Vagina (tissue), 2 donors: ENCODE measurements at places on chromosomes 5 and 9. TPM values are rescaled to one million over a fixed set of nuclear protein-coding genes. Genes with fewer than 3 reads are reported as not detected.
A peak's percentile ranks its signal among the peaks of the same experiment; 100 is the strongest.

DNA sequence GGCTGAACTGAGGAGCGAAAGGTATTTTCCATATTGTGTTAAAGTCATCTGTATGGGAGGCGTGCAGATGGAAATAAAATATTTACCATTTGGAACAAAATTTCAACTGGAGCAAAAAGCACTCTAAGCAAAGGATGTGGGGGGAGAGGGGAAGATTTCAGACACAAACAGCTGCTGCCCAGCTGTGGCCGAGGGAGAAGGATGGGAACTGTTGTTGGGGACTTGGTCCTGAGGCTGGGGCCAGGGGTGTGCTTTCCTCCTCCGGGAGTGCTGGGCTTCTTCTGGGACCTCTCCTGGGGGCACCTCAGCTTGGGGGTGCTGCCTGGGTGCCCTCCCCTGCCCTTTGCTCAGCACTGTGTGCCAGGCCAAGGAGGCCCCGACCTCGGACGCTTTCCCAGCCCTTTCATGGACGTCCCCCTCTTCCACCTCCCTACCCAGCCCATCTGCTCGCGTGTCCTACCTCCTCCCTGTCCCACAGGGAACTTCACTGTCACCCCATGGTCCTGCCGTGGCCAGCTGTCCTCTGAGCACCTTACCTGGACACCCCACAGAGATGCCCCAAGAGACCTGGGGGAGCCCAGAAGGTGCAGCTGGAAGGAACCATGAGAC lies 101.9 kb upstream of the COL5A1 start:
- H3K4me3 ChIP-seq = no peak overlapping the region
- H3K27me3 ChIP-seq = no peaks in the 10 kb centered on the region
- H3K4me1 ChIP-seq = peaks cover 57% of the 10 kb centered on the region
- no peaks in the 10 kb centered on the region for H3K36me3 ChIP-seq
- peak overlapping the region; percentile 82 for H3K27ac ChIP-seq

DNA sequence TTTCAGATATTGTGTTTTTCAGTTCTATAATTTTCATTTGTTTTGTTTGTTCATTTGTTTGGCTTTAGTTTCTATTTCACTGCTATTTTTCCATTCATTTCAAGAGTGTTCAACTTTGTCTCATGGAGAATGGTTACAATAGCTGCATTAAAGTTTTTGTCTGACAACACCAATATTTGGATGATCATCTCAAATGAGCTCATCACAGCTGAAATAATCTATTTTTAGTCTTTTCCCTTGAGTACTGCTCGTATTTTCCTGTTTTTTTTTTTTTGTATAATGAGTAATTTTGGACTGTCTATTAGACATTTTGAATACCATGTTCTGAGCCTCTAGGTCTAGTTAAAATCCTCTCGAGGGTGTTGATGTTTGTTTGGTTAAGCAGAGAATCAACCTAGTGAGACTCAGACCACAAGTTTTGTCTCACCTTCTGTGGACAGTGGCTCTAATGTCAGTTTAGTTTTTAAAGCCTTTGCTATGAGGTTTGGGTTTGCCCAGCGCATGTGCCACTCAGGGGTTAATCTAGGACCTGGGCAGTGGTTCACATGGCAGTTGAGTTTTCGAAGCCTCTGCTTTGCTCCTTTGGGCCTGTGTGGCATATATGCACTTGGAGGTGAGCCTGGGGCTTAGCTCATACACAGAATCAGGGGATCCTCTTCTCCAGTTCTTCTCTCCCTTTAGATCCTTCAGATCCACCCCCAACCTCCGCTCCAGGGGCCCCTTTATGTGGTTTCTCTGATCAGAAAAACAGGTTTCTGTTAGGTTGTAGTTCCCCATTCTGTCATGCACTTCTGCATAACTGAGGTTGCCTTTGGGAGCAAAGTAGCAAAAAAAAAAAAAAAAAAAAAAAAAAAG lies 79.8 kb downstream of the ARSB start:
- no peaks in the 10 kb centered on the region for H3K36me3 ChIP-seq
- no peak for DNase-seq
- no peaks in the 10 kb centered on the region for H3K27me3 ChIP-seq
- no peak overlapping the region for H3K27ac ChIP-seq

GRCh38 chr5:120354126-120354525 lies 110.0 kb upstream of the PRR16 start:
- H3K4me1 ChIP-seq = no peaks in the 10 kb centered on the region
- H3K4me3 ChIP-seq = no peak overlapping the region
- no peaks in the 10 kb centered on the region for H3K27me3 ChIP-seq
- no peaks in the 10 kb centered on the region for H3K36me3 ChIP-seq
- DNase-seq = no peak

DNA sequence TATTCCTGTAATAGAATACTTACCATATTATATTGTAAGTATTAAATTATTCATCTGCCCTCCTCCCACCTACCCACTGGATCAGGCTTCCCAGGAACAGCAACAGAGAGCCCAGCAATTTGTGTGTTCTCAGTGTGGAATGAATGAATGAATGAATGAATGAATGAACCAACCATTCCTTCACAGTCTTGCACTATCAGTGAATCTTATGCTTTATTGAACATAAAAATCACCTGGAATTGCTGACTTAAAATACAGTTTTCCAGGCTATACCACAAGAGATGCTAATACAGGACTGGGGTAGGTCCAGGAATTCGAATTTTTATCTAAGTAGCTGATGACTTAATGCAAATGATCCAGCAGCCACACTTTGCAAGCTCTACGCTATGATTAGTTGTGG lies 51.6 kb downstream of the DOCK8 start:
- no peak overlapping the region for H3K4me3 ChIP-seq
- no peaks in the 10 kb centered on the region for H3K4me1 ChIP-seq
- H3K27ac ChIP-seq = no peak overlapping the region

GRCh38 chr5:110477911-110478310 lies 248.6 kb downstream of the TMEM232 start:
- H3K27ac ChIP-seq = no peak overlapping the region
- H3K4me1 ChIP-seq = no peaks in the 10 kb centered on the region
- DNase-seq = no peak
- H3K27me3 ChIP-seq = no peaks in the 10 kb centered on the region

SEPTIN8 gene
- 52.8 TPM for total RNA-seq

MARVELD2 gene
- total RNA-seq = 6.4 TPM

GRCh38 chr5:68460147-68460798 lies 244.7 kb downstream of the PIK3R1 start:
- no peak overlapping the region for H3K4me3 ChIP-seq
- no peak for DNase-seq
- no peak overlapping the region for H3K27ac ChIP-seq

DNA sequence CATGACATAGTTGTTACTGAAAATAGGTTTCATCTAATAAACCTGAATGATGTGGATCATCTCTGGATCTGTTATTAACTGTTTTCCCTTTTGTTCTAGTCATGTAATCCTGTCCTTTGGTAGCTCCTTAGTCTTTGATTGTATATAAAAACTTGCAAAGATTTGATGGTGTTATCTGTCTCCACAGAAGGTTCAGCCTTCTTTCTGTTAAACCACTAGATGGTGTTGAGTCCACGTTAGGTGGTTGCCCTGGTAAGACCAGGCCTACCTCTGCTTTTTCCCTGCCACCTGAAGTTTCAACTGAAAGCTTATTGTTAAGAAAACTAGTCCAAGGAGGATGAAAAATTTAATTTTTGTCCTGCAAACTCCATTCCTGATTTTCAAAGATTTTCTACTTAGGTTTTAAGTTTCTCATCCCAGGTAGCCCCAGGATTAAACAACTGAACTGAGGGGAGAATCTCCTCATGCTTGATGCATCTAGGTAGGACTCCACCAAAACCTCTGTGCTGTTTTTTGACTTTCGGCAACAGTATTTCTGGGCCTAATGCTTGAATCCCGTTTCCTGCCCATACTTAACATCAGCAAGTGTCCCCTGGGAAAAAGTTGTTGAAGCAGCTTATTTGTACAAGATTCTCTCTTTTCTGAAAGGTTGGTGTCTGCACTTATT lies 68.5 kb downstream of the RICTOR start:
- H3K4me1 ChIP-seq = no peaks in the 10 kb centered on the region
- H3K4me3 ChIP-seq = no peak overlapping the region
- no peaks in the 10 kb centered on the region for H3K27me3 ChIP-seq

DNA sequence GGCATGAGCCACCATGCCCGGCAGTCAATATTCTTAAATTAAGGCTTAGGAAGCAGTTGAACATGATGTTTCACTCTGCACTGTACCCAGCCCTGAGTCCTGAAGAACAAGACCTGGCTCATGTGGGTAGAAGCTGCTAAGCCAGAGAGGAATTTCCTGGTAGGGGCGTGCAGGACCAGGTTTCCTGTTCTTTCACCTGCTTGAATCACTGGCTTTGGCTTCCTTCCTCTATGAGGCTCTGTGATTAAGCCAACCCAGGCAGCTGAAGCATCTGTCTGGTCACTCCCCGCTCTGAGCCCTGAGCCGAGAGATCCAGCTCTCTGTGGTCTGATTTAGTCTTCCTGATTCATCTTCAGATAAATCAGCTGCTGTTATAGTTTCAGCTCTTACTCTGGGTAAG lies 29.1 kb downstream of the CFAP77 start:
- no peaks in the 10 kb centered on the region for H3K36me3 ChIP-seq
- no peaks in the 10 kb centered on the region for H3K4me1 ChIP-seq
- no peaks in the 10 kb centered on the region for H3K27me3 ChIP-seq
- H3K27ac ChIP-seq = no peak overlapping the region
- DNase-seq = no peak

RNF180 gene
- total RNA-seq = 14.0 TPM

DNA sequence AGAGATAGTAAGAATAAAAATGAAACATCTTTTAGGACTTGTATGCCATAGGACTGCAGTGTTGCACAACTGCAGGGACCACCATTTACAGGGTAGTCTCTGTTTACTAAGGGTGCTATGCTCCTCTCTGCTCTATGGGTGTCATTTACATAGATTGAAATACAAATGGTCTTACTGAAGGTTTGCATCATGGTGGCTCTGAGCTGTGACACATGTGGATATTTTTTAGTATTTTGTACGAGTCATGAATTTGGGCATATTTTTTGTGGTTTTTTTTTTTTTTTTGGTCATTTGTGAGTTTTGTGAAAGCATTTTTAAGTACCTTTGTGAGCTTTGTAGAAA lies 47.4 kb downstream of the CSNK1G3 start:
- no peak overlapping the region for H3K4me3 ChIP-seq
- no peaks in the 10 kb centered on the region for H3K27me3 ChIP-seq
- no peak overlapping the region for H3K27ac ChIP-seq
- no peaks in the 10 kb centered on the region for H3K4me1 ChIP-seq

PTPDC1 gene
- total RNA-seq = 13.0 TPM
